ENCODE measurements at places on chromosomes 16 and 17.

DNA sequence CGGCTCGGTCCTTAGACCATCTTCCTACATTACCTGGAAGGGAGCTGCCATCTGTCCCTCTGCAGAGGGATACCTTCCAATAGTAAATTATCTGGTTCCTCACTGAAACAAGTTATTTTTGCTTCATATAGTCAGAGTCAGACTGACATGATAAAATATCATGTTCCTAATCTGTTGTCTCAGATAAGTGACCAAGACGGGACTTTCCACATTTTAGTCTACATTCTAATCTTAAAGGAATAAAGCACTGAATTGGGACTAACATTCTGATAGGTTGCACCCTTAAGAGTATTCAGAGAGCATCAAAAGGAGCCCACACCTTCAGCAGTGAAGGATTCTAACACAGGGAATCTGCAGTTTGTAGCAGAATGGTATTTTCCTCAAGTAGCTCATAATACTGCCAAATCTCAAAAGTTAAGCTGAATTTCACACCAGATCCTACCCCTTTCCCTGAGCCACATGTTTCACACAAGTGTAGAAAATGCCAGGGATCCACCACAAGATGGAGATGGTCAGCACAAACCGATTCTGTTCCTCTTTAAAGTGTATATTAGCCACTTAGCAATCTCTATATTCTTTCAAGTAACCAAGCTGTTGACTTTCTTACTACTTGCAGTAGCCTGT, 13.4 kb downstream of the GINS2 start:
- no peak for DNase-seq

DNA sequence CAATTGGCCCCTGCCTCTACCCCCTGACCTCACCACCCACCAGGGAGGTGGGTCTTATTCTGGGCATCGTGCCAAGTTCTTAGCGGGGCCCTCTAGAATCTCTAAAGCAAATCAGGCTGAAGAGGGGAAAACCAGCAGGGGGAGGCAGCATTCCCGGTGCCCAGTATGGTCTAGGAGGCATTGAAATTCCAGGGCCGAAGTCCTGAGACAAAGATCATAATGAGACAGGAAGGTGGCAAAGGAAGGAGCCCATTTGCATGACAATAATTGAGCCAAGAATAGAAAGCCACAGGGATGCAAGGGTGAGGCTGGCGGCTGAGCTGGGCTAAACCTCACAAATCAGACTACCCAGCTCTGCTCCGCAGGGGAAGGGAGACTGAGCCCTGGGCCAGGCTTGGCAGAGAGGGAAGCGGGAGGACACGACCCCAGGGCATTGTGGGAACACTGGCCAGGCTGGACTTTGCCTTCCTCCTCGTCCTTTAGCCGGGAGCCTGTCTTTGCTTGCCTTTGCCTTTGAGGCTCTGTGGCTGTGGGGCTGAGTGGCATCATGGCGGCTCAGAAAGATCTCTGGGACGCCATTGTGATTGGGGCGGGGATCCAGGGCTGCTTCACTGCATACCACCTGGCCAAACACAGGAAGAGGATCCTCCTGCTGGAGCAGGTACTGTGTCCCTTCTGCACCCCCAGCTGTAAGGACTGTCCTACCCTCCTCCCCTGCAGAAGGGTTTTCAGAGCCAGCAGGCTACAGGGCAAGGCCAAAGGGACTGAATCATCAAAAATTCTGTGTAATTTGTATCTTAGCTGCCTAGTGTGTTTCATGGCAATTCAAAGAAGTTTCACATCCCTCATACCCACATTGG, at the start of gene PIPOX:
PIPOX (plus strand) TSS at position 463 of the 860 bp plus-strand sequence; CDS start at position 548, 85 bp downstream.
- DNase-seq: no peak

GRCh38 chr17:15377200-15377599, 35.8 kb upstream of the TEKT3 start:
- DNase-seq: no peak

GRCh38 chr17:80832266-80832676, 159.4 kb upstream of the CHMP6 start:
- peak; percentile 83 for DNase-seq

DNA sequence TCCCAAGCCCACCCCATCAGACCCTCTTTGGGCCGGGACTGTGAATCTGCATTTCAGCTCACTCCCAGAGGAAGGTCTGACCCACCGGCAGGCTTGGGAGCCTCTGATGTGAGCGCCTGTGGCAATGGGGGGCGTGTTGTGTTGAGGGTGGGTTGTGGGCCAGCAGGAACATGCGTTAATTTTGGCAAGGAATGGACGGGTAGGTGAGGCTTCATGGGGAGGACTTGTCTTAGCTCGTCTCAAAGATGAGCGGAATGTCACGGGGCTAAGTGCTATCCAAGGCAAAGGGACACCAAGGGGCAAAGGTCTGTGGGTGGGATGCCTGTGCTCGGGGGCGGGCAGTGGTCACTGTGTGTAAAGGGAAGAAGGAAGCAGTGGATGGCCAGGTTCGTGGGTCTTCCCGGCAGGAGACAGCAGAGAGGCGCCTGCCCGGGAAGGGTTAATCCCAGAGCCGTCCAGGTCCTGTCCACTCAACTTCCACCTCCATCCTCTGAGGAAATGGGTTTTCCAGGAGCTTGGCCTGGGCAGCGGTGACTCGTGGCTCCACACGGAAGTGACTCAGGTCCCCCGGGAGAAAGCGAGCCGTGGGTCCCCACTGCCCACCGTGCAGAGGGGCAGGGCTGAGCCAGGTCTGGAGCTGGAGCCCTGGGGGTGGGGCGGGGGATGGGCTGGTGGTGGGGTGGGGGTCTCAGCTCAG, 17.4 kb downstream of the ADGRG1 start:
- DNase-seq: no peak

GRCh38 chr17:7404737-7405349, 946 bp upstream of the TMEM256 start:
- DNase-seq: no peak

DNA sequence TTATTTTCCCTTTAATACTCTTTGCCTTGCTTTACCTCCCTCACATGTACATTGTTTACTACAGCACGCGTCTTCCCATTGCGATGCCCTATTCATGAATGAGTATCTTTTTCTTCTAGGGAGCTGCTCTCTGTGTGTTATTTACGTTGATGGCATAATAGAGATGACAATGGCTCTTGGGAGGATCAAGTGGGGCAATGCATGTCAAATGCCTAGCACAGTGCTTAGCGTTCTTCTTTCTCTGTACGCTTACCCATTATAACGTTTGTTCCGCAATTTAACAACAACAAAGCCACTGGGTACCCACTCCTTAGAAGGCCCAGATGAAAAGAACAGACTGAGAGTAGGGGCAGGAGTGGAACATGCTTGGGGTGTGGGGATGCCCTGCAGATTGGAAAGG, 271.6 kb upstream of the TNRC6C start:
- DNase-seq: no peak

GRCh38 chr17:65393514-65393913, 167.9 kb downstream of the AXIN2 start:
- no peak for DNase-seq

DNA sequence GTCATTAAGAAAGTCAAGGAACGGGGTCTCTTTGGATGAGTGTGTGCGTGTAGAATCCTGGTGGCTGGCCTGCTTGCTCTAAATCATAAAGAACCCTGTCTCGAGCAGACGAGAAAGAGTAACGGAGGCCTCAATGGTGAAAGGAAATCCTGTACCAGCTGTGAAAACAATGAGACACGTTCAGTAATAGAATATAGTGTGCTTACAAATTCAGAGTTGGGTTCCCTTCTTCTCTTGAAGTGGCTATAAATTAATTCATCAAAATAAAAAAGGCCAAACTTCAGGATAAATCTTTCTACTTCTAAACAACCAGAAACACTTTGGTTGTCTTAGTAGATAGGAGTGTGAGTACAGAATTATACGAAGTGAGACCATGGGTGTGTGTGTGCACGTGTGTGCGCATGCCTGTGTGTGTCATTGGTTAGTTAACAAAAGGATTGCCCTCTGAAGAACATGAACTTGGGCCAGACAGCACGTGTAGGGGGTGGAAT, 48.5 kb downstream of the WWOX start:
- no peak for DNase-seq

DNA sequence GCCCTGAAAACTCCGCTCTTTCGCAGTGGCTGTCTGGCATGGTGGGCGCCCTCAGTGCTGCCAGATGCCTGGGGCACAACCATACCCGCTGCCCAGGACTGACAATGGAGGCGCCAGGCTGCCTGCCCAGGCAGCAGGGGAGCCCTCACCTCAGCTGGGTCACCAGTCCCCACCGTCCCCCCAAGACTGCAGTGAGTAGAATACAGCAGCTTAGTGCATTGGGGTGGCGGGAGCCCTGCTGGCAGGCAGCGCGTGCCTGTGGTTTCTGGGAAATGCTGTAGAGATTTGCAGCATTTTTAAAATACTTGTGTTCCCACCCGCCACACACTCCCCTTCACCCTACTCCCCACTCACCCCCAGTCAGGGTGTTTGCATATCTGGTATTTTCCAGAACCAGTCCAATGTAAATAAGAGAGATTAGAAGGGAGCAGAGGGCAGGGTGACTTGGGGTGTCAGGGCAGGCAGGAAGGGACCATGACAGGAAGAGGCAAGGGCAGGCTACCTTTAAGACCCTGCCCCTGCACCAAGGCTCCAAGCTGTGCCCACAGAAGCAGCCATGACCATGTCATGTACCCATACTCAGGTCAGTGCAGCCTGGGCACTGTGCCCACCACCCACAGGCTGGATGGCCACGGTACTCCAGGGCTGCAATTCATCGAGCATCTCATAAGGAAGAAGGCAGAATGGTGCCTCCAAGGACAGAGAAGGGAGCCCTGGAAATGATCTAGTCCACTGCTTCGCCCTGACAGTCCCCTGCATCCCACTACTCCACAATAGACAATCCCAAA, 21.5 kb downstream of the MYO18A start:
- DNase-seq: peak; percentile 35

DNA sequence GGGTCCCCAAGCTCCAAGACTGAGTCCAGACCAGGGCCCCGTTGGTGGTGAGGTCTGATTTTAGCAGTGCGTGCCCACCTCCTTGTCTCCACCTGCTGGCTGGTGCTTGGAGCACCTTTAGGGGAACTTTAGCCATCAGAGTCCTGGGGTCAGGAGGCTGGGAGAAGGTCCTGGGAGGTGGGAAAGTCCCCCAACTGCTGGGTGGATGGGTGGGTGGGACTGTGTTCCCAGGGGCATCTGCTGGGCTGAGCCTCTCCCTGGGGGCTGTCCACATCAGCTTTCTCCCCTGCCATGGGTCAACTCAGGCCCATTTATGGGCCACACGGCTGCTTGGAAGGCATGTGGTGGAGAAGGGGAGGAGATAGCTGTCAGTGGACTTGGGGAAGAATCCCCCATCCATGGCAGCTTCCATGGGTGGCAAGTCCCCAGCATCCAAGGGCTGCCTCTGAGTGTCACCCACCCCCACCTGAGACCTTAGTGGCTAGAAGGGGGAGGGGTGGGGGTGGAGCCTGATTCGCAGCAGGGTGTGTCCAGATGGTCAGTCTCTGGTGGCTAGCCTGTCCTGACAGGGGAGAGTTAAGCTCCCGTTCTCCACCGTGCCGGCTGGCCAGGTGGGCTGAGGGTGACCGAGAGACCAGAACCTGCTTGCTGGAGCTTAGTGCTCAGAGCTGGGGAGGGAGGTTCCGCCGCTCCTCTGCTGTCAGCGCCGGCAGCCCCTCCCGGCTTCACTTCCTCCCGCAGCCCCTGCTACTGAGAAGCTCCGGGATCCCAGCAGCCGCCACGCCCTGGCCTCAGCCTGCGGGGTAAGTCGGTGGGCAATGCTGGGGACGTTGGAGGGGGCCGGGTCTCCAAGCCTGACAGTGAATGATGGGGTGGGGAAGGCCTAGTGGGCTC, at the start of gene TRPV2:
TRPV2 (plus strand) TSS at position 541 of the 894 bp plus-strand sequence. CDS start 2,098 bp downstream, outside the sequence.
- DNase-seq: no peak

GRCh38 chr17:65290056-65290455, 152.9 kb downstream of the RGS9 start:
- DNase-seq: no peak

DNA sequence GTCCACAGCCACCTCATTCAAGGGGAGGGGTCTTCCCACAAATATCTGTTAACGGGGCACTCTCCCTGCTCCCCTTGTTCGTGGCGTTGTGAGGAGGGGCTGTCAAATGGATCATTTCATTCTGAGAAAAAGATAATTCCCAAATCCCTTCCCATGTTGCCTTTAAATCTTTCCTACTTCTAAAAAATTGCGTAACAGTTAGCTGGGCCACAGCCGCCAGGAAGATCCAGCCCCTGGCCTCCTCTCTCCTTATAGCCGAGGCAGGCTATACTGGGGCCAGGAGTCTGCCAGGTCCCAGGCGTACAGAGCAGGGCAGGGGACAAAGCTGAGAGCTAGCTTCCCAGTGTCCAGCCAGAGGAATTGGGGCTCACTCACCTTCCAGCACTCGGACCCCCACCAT, 430 bp downstream of the C16orf89 start:
- DNase-seq: no peak

- no peak for DNase-seq
Observed at GRCh38 chr16:8686879-8687278, 12.5 kb downstream of the ABAT start.

DNA sequence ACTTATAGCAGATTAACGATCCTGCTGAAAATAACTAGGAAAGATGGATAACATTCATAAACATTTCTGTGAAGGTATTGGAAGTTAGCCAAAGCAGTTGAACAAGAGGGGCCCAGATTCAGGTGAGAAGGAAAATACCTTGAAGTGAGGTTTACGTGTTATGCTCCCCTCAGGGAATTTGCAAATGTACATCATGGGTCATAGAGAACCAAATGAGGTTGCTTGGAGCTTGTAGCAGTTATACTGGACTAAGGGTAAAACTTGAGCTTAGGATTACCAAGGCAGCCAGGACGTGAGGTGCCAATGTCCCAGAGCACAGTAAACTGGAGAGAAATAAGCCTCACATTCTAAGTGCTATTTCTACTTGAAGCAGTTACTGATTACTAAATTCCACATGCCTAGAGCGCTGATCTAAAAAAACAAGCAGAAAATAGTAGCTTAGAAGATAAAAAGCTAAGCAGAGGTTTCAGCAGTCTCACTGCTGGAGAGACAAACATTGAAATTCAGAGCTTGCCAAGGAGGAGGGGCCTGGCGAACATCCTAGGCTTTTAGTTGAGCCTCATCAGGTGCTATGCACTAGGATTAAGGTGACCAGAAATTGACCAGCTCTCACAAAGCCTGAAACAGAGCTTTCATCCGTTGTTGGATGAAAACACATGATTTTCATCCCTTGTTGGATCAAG, 136.7 kb upstream of the FAM20A start:
- no peak for DNase-seq

DNA sequence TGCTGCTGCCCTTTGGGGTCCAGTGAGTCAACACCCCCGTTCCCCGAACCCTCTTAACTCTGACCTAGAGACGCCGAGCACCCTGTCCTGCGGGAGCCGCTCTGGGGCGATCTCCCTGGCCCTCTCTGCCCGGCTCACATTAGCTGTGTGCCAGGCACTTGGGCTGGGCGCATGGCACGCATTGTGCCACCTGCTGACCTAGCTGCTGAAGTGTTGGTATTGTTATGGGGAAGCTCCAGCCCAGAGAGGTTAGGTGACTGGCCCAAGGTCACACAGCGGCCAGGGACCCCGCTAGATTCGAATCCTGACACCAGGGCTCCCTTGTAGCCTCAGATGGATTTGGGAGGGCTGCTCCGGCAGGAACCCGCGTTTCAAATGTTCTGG, 1.1 kb downstream of the HSD17B1 start:
- no peak for DNase-seq
